Breast epithelium (tissue), 4 donors: ENCODE measurements at places on chromosomes 7 and 10.

- H3K27ac ChIP-seq: no peak overlapping the region
- H3K27me3 ChIP-seq: no peaks in the 10 kb centered on the region
- H3K36me3 ChIP-seq: no peaks in the 10 kb centered on the region
- no peaks in the 10 kb centered on the region for H3K4me1 ChIP-seq
- no peak overlapping the region for H3K4me3 ChIP-seq
- DNase-seq: no peak
Measured at GRCh38 chr10:131588704-131589220, 277.2 kb upstream of the TCERG1L start.

DNA sequence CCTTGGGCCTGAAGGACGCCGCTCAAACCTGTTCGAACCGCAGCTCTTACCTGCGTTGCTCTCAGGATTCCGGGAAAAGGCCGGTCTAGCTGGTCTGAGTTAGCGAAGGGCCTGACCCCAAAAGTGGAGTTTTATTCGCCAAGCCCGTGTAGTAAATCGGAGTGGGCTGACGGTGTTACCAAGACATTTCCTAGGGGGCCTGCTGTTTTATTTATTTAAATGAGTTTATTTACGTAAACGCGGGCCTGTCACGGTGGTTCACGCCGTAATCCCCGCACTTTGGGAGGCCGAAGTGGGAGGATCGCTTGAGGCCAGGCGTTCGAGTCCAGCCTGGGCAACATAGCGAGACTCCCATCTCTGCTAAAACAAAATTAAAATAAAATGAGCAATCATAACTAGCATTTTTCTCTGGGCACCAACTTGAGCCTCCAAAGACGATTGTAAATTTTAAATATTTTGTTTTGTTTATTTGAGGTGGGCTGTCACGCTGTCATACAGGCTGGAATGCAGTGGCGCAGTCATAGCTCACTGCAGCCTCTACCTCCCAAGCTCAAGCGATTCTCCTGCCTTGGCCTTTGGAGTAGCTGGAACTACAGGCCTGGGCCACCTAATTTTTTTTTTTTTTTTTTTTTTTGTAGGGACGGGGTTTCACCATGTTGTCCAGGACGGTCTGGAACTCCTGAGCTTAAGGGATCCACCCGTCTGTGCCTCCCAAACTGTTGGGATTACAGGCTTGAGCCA, 903 bp downstream of the ZNF655 start:
- peaks cover 3% of the 10 kb centered on the region for H3K4me1 ChIP-seq
- peak overlapping the region; percentile 100 for H3K27ac ChIP-seq
- no peaks in the 10 kb centered on the region for H3K27me3 ChIP-seq
- peak overlapping the region; percentile 94 for H3K4me3 ChIP-seq
- peaks cover 7% of the 10 kb centered on the region for H3K36me3 ChIP-seq

- H3K27ac ChIP-seq: peak overlapping the region; percentile 3
- no peaks in the 10 kb centered on the region for H3K4me1 ChIP-seq
- H3K27me3 ChIP-seq: no peaks in the 10 kb centered on the region
- H3K36me3 ChIP-seq: no peaks in the 10 kb centered on the region
Measured at GRCh38 chr10:113524539-113525490, 28.0 kb upstream of the HABP2 start.

GRCh38 chr10:93267521-93267920, 193.8 kb downstream of the CYP26A1 start:
- no peak overlapping the region for H3K4me3 ChIP-seq
- no peak overlapping the region for H3K27ac ChIP-seq
- no peaks in the 10 kb centered on the region for H3K27me3 ChIP-seq

GRCh38 chr7:23378996-23379395, 79.9 kb downstream of the MALSU1 start:
- no peak overlapping the region for H3K27ac ChIP-seq
- H3K4me3 ChIP-seq: no peak overlapping the region
- DNase-seq: no peak
- H3K4me1 ChIP-seq: no peaks in the 10 kb centered on the region
- H3K27me3 ChIP-seq: peaks cover 16% of the 10 kb centered on the region
